ENCODE measurements at places on chromosomes 13 and 19. TPM values are rescaled to one million over a fixed set of nuclear protein-coding genes. Genes with fewer than 3 reads are reported as not detected.

DNA sequence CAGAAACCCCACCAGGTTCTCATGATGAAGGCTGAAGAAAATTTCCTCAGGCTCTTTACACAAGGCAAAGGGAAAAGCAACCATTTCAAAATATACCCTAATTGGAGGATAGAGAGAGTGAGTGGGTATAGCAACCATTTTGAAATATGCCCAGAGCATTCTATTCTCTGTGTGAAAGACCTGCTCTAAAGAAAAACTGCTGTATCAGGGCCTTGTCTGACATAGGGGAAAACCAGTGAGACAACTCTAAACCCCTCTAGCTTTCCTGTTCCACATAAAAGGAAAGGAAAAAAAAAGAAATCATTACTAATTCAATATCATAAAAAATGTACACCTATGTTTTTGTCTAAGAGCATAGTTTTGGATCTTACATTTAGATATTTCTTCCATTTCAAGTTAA lies 42.3 kb downstream of the TPTE2 start:
- no peak for DNase-seq
- H3K4me1 ChIP-seq: no peaks in the 10 kb centered on the region
- H3K36me3 ChIP-seq: no peaks in the 10 kb centered on the region
- no peak overlapping the region for H3K27ac ChIP-seq

- H3K4me1 ChIP-seq: peaks cover 5% of the 10 kb centered on the region
- H3K27me3 ChIP-seq: no peaks in the 10 kb centered on the region
- H3K36me3 ChIP-seq: 0 out of 2 replicates have a peak, but pooled peaks cover 2% of the 10 kb centered on the region
- no peak for DNase-seq
- H3K4me3 ChIP-seq: no peak overlapping the region
- no peak overlapping the region for H3K27ac ChIP-seq
Observed at GRCh38 chr19:5676772-5677105, 3.6 kb downstream of the MICOS13 start.

DNA sequence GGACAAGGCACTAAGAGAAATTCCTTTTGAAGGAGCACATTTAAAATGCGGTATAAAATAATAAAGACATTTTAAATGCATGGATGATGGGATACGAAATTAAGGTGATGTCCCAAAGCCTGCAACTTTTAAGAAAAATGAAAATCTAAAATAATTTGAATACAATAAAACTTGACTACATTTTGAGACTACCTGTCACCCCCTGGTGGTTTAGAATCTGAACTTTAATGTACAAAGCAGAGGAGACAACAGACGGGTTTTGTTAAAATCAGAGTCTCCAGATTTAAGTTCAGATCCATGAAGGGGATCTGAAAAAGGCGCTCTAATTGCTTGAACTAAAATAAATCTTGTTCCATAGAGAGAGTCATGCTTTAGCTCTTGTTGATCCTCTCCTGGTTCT lies 1129.3 kb upstream of the PCDH20 start:
- H3K27me3 ChIP-seq: no peaks in the 10 kb centered on the region
- H3K4me1 ChIP-seq: no peaks in the 10 kb centered on the region
- H3K36me3 ChIP-seq: no peaks in the 10 kb centered on the region
- no peak overlapping the region for H3K4me3 ChIP-seq
- no peak overlapping the region for H3K27ac ChIP-seq

DNA sequence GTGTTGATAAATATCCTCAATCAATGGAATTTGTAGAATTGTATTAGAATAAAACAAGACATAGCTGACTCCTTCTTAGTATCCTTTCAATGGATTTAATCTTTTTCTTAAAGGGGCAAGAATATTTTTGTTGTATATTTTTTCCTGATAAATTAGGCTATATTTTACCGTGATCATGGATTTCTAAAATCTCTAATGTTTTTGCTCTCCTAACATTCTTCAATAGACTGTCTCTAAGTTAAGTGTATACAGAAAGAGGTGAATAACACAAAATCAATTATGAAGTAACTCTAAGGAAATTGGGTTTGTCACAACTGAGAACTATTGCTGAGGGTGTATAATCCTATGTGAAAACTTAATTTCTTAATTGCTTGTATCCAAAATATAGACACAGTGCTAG lies at the start of gene OR7E24:
OR7E24 (plus strand) TSS at position 301 of the 400 bp plus-strand sequence. CDS start 114 bp downstream, outside the sequence.
- no peak for DNase-seq
- no peak within 1 kb of the TSS for H3K4me3 ChIP-seq
- no peaks in the 10 kb centered on the region for H3K4me1 ChIP-seq
- H3K27me3 ChIP-seq: no peaks in the 10 kb centered on the region
- no peak within 1 kb of the TSS for H3K27ac ChIP-seq

- H3K4me1 ChIP-seq: peaks cover 11% of the 10 kb centered on the region
- no peak overlapping the region for H3K4me3 ChIP-seq
- DNase-seq: no peak
- no peaks in the 10 kb centered on the region for H3K27me3 ChIP-seq
Observed at GRCh38 chr19:2191456-2192310, 27.9 kb downstream of the DOT1L start.

DNA sequence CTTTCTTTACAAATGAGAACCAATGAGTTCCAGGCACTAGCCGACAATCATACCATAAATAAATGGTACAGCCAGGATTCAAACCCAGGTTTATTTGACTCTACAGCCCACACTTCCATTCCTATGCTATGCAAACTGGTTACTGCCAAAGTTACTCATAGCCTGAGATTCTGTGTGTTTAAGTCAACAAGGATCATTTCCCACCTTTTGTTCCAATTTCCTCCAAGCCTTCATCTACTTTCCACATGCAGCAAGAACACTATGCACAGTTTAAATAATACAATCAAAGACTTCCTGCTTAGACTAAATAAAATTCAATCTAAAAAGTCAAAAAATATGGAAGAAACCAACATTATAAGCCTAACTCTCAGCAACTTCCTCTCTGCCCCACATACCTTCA lies 59.2 kb upstream of the KLF12 start:
- no peak overlapping the region for H3K4me3 ChIP-seq
- no peak overlapping the region for H3K27ac ChIP-seq
- no peaks in the 10 kb centered on the region for H3K36me3 ChIP-seq
- H3K4me1 ChIP-seq: no peaks in the 10 kb centered on the region
- no peak for DNase-seq

DNA sequence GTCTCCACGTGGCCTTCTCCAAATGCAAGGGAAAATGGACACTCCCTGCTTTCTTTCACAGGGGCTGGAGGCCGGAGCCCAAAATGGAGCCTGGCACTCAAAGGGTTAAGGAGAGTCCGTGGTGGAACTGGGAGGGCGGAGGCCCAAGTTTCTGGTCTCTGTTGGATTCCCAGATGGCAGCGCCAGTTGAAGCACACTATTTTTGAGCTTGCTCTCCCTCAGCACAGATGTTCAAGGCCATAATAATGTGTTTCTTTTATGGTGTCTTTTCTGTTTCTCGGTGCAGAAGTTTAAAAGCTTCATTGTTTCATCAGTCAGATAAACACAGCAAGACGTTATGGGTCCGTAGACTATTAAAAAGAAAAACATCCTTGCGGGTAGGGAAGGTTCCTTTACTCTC lies 67.6 kb downstream of the TNFRSF19 start:
- H3K27ac ChIP-seq: no peak overlapping the region
- no peaks in the 10 kb centered on the region for H3K4me1 ChIP-seq
- no peaks in the 10 kb centered on the region for H3K36me3 ChIP-seq
- no peak overlapping the region for H3K4me3 ChIP-seq
- no peak for DNase-seq
- no peaks in the 10 kb centered on the region for H3K27me3 ChIP-seq

- no peaks in the 10 kb centered on the region for H3K4me1 ChIP-seq
- DNase-seq: no peak
- no peak overlapping the region for H3K27ac ChIP-seq
- no peaks in the 10 kb centered on the region for H3K27me3 ChIP-seq
- no peak overlapping the region for H3K4me3 ChIP-seq
Observed at GRCh38 chr13:113292021-113292862, 4.8 kb upstream of the LAMP1 start.

DNA sequence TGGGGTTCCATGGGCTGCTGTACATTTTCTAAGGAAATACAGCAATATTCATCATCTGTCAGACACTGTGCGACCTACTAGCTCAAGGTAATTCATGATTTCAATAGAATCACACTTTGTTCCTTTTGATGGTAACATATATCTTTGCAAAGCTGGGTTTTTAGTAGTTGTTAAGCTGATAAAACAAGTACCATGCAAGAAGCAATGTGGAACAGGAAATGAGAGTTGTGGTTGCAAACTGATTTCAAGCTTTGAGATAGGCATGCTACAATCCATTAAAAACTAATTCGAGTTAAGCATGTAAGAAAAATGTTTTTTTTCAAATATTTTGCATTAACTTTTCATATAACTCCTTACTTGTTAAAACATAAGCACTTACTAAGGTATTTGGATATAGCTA lies 6.8 kb upstream of the MBNL2 start:
- H3K4me3 ChIP-seq: no peak overlapping the region
- no peak for DNase-seq
- no peaks in the 10 kb centered on the region for H3K36me3 ChIP-seq
- peaks cover 7% of the 10 kb centered on the region for H3K4me1 ChIP-seq
- H3K27ac ChIP-seq: no peak overlapping the region

- H3K27me3 ChIP-seq: no peaks in the 10 kb centered on the region
- DNase-seq: no peak
- peaks cover 23% of the 10 kb centered on the region for H3K4me1 ChIP-seq
- no peak overlapping the region for H3K27ac ChIP-seq
- no peak overlapping the region for H3K4me3 ChIP-seq
Observed at GRCh38 chr13:95246292-95247082, 54.8 kb downstream of the ABCC4 start.

DNA sequence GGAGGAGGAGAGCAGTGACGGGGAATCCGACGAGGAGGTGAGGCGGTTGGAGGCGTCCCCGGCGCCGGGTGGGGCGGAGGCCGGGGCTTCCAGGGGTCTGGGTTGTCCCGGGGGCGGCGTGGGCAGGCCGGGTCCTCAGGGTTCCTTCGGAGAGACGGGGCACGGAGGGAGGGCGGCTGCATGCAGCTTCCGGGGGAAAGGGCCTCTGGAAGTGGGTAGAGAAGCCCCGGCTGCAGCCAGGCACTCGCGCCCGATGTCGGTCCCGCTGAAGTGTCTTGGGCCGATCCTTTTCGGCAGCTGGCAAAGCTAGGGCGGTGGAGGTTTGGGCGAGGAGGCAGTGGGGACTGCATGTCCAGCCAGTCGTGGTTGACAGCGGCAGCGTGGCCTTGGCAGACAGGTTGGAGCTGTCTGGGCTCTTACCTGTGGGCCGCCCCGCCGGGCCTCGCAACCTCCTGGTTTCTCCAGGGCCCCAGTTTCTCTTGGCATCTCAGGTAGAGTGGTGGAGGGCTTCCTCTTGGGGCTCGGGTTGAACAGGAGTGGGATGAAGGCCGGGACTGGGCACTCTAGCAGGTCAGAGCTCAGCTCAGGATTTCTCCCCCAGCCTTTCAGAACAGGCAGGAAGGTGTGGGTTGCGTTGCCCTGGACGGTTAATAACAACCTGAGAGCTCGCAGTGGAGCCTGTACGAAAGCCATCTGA lies 690 bp downstream of the KMT2B start:
- no peak for DNase-seq
- H3K36me3 ChIP-seq: peaks cover 5% of the 10 kb centered on the region
- H3K4me3 ChIP-seq: peak overlapping the region; percentile 97
- no peaks in the 10 kb centered on the region for H3K27me3 ChIP-seq
- H3K4me1 ChIP-seq: peaks cover 25% of the 10 kb centered on the region

DNA sequence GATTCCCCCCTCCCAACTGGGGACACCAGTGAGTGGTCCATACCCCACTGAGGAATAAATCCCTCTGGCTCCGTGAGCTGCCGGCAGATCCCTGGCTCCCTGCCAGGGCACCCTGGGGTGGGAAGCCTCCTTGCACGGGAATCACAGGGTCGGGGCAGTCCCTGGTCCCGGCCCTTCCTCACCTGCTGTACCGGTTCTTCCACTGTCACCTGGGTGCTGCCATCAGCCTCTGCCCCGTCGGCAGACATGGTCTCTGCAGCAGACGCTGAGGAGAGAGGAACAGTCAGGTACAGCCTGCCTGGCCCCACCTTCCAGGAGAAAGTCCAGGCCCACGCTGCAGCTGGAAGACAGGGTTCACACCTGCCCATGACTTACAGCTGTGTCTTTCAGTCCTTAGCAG lies 6.3 kb downstream of the PLIN3 start:
- H3K27ac ChIP-seq: no peak overlapping the region
- peaks cover 7% of the 10 kb centered on the region for H3K36me3 ChIP-seq
- no peak for DNase-seq
- no peaks in the 10 kb centered on the region for H3K27me3 ChIP-seq

- H3K27me3 ChIP-seq: no peaks in the 10 kb centered on the region
- no peak overlapping the region for H3K4me3 ChIP-seq
- H3K27ac ChIP-seq: no peak overlapping the region
- no peaks in the 10 kb centered on the region for H3K36me3 ChIP-seq
- no peak for DNase-seq
Observed at GRCh38 chr19:48308631-48309586, 16.4 kb upstream of the EMP3 start.

DNA sequence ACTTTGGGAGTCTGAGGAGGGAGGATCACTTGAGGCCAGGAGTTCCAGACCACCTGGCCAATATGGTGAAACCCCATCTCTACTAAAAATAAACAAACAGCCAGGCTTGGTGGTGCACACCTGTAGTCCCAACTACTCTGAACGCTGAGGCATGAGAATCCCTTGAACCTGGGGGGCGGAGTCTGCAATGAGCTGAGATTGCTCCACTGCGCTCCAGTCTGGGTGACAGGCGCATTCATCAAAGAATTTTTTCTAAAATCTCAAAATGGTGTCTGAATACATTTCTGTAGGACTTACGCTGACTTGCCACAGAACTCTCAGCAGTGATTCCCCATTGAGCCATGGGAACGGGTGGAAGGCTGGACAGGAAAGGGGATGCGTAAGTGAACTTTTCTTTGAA lies 18.0 kb upstream of the ERVV-1 start:
- H3K4me3 ChIP-seq: no peak overlapping the region
- H3K27me3 ChIP-seq: no peaks in the 10 kb centered on the region
- H3K27ac ChIP-seq: no peak overlapping the region
- H3K4me1 ChIP-seq: no peaks in the 10 kb centered on the region

- DNase-seq: no peak
- no peak overlapping the region for H3K4me3 ChIP-seq
- H3K4me1 ChIP-seq: no peaks in the 10 kb centered on the region
- peaks cover 6% of the 10 kb centered on the region for H3K36me3 ChIP-seq
Observed at GRCh38 chr13:46738055-46738454, 58.9 kb downstream of the ESD start.

DNA sequence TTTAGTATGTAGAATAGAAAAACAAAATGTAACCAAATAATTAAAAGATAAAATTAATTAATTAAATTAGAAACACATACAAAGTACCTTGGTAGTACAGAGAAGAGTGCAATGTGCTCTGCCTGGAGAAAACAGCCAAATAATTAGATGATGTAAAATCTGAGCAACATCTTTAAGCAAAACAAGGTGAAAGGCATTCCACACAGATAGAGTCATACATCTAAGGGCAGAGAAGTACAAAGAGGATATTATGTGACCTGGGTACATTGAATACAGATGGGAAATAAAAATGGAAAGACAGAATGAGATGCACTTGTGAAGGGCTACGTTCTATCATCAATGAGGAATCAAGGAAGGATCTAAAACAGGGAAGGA lies 25.2 kb upstream of the FNDC3A start:
- no peaks in the 10 kb centered on the region for H3K27me3 ChIP-seq
- no peaks in the 10 kb centered on the region for H3K4me1 ChIP-seq
- no peak for DNase-seq
- H3K27ac ChIP-seq: no peak overlapping the region
- no peak overlapping the region for H3K4me3 ChIP-seq

CLEC4G gene
- total RNA-seq: not detected

SULT2A1 gene
- total RNA-seq: 0.16 TPM

POLRMT gene
- total RNA-seq: 59.8 TPM

CGB2 gene
- total RNA-seq: not detected

PROZ gene
- not detected for total RNA-seq

SIGLEC5 gene
- 1.1 TPM for total RNA-seq

JSRP1 gene
- total RNA-seq: 0.41 TPM

Measured in GM12878 (cell line).